Hematopoietic multipotent progenitor cell treated with erythropoietin and hydrocortisone succinate and interleukin-3 and kit ligand, for 4 days (in vitro differentiated cells): ENCODE measurements at places on chromosomes 4 and X.

DNA sequence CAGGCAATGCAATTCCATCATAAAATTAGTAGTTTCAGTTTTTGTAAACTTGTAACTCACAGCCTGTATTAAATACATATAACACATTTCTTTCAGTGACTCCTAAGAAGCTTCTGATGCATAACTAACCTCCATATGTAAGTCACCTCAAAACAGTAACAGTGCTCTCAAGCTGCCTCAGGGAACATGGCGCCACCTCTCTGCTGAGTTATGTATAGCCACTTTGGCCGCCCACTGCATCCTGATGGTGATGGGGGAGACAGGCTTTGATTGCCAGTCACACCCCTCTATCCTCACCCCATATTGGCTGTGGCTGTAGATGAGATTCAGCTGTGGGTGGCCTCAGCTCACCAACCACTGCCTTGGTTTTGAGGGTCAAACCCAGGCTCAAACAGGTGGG, 54.3 kb downstream of the LRBA start:
- peak; percentile 81 for DNase-seq

DNA sequence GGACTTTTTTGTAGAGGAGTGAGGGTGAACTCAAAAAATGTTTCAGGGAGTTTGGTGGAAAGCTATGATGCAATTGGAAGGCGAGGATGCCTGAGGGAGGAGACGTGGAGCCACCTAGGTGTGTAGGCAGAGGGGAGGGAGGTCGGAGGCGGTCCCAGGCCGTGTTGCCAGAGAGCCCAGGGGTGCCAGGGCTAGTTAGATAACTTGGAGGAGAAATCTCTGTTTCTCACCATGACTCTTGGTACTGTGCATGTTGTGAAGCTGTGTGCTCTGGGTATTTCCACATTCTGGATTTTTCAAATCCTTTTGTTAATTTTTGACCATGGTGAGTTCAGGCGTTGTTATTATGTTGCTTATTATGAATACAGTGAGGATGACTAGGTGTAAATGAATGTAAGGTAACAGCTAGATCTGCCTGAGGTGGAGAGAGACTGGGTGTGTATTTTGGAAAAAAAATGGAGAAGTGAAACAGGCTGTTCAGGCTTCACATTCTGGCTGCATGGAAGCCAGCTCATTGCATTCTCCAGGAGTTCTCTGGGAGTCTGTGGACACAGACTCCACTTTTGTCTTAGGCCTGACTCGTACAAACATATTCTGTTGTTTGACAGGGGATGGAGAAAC, 4.5 kb downstream of the RAB9A start:
- no peak for DNase-seq

GRCh38 chr4:147865926-147866325, 134.0 kb downstream of the ARHGAP10 start:
- no peak for DNase-seq

DNA sequence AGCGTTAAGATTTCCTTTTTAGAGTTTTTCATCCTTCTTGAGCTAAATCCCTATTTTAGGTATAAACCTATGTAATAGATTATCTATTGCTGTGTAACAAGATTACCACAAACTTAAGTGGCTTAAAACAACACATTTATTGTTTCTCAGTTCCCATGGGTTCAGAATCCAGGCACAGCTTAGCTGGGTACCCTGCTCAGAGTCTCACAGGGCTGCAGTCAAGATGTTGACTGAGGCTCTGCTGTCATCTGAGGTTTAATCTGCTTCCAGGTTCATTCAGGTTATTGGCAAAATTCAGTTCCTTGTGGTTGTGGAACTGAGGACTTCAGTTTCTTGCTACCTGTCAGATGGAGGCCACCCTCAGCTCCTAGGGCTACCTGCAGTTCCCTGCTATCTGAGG, 60.9 kb downstream of the GK start:
- no peak for DNase-seq

- DNase-seq: no peak
Observed at GRCh38 chrX:17409566-17410290, 34.7 kb downstream of the NHS start.

- DNase-seq: no peak
Observed at GRCh38 chr4:16626945-16627344, 271.5 kb downstream of the LDB2 start.

DNA sequence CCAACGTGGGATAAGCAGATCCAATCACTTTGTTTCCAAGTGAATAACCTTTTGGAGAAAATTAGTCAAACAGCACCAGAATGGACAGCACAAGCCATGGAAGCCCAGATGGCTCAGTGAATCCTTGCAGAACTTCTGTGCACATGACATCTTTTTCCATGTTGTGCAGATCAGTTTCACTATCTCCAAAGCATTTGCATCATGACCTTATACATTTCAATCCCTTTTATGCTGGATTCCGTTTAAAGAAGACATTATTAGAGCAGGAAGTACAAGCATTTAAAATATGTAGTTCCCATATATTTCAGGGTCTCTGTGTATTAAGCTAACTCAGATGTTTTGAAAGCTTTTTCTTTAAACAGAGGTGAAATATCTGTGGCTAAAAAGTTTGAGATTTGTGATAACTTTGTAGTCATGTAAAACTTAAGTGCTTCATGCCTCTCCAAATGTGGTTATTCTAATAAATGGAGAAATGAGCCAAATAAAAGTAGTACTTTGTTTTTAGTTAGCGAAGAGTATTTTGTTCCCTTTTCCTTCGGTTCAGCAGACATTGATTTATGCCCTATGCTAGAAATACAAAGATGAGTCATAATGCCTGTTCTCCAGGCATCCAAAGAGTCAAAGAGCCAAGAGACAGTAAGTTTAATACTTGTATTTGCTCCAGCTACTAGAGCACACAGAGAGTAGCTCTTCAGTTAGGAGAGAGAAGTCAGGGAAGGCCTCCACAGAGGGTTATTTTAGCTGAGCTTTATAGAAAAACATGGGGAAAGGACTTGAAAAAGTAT, 39.0 kb downstream of the PLAC8 start:
- peak; percentile 24 for DNase-seq

GRCh38 chrX:41314204-41314603, 19.8 kb upstream of the DDX3X start:
- no peak for DNase-seq

DNA sequence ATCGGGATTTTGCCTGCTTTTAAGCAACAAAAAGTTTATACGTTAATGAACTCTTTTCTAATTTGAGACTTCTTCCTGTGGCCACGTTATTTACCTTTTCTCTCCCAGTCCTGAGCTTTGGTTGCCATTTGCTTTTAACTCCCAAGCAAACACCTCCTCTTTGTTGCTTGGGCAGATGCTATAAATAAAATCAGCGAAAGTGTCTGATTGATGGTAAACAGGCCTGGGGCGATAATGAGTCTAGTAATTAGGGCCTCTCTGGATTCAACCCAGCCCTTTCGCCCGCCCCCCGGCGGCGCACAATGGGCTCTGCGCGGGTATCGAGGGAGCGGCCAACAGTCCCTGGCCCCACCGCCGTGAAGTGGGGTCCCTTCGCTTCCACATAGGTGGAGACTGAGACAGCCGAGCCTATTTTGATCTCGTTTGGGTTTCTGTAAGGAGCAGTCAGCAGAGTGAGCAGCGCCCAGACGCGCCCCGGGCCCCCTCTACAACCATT, 790 bp downstream of the CLGN start:
- peak; percentile 75 for DNase-seq

- no peak for DNase-seq
Observed at GRCh38 chrX:151088221-151088620, 88.2 kb upstream of the GPR50 start.

DNA sequence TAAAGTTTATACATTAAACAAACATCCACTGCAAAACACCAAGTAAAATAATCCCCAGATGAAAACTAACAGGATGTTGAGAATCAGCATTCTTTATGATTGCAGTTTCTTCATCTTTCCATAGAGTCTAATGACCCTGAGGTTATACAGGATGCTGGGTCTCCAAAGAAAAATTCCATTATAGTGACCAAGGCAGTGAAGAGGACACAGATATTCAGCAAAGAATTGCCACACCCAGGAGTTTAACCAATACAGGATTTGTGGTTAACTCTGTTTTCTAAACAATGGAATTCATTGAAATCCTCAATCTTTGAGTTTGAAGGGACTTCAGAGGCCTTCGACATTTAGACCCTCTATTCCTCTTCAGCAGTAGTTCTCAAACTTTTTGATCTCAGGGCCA, 76.2 kb upstream of the ESX1 start:
- DNase-seq: no peak

DNA sequence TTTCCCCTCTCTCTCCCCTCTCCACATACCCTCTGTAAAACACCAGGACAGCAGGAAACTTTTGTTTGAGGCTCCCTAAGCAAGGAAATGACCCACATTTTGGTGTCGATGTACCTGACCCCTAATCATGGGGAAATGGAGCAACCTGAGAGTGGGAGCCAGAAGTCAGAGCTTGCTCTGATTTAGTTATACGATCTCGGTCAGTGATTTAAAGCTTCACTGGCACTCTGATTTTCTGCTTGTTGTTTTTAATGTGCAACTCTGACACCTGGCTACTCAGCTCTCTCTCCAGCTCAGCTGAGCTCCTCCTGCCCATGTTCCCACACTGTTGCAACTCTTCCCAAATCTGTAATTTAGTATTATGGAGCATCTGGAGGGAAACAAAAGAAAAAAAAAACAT, 408.6 kb downstream of the ADAM29 start:
- DNase-seq: no peak

GRCh38 chr4:114597410-114598115, 1.0 kb upstream of the UGT8 start:
- DNase-seq: no peak

DNA sequence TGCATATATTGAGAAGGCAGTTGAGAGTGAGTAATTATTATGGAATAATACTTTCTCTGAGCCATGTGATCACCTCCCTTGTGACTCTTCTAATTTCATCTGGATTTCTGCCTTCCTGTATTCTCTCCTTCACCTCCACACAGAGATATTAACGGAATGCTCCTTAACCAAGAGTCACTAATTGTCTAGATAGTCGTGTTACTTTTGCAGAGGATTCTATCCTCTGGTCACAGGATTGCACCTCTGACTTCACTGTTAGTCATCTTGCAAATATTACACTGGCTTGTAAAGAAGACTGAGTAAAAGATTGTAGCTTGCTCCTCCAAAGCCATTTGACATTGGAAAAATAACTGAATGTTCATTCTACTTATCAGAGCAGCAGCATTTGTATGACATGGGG, 160.9 kb downstream of the SH2D1A start:
- DNase-seq: no peak

DNA sequence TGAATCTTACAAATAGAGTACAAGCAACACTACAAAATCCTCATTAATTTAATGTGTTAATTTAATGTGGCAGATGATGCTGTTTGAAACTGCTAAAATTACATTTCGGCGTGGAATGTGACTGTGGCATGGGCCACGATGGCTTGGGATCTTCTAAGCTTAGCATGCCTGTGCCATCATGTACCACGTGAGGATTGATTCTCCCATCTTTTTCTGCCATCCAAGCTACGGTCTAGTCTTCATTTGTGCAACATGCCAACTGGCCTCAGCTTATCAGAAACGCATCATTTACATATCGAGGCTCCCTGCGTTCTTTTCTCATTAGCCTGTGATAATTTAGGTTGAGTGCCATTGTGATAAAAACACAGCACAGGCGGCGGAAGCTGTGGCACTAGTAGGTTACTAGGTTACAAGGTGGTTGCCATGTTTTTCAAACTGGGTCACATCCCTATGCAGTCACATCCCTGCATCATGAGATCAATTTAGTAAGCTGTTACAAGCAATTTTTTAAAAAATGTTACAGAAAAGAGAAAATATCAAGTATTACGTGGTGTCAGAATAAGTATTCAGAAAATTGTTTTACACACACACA, 189.9 kb upstream of the RBPJ start:
- no peak for DNase-seq

DNA sequence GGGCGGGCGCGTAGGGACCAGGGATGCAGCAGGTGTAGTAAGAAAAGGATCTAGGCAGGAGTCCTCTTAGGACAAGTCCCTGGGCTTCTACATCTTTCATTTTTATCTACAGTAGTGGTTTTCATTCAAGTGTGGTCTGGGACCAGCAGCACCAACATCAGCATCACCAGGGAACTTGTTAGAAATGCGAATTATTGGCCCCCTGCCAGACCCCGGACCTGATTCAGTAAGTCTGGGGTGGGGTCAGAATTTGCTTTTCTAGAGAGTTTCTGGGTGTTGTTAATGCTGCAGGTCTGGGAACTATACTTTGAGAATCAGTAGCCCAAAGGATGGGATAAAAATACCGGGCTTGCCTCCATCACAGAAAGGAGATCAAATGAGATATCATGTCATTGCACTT, 1.3 kb upstream of the PCYT1B start:
- DNase-seq: peak; percentile 45

- peak; percentile 8 for DNase-seq
Observed at GRCh38 chr4:41024556-41025491, 189.5 kb downstream of the APBB2 start.

GRCh38 chr4:75696071-75696470, 22.9 kb upstream of the G3BP2 start:
- DNase-seq: no peak

- no peak for DNase-seq
Observed at GRCh38 chr4:177519481-177520260, 77.4 kb upstream of the AGA start.

- DNase-seq: peak; percentile 33
Observed at GRCh38 chr4:163665521-163666331, 171.2 kb downstream of the TMA16 start.

DNA sequence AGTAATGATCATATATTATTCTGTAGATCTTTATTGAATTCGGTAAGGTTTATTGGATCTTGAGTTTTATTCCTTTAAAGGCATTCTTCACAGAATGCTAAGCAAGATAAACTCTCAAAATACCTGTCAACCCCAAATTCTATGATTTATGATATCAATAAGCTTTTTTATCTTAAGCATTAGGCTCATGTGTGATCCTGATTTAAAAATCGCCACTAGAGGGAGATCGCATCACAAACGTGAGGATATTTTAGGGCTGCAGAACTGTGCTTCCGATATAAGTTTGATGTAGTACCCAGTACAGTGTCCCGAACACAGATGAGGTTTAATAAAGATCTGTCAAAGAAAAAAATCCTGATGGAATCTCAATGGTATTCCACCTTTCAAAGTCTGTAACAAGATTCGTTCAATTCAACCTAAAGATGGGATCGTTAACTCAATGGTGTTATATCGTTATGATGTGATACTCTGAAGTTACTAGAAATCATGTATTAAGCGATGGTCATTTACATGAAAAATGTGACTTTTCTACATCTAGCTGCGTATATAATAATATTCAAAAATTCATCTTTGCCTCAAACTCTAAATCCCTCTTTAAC, 169.0 kb downstream of the CORIN start:
- DNase-seq: peak; percentile 74

- no peak for DNase-seq
Observed at GRCh38 chr4:14896656-14897175, 105.6 kb upstream of the CPEB2 start.

DNA sequence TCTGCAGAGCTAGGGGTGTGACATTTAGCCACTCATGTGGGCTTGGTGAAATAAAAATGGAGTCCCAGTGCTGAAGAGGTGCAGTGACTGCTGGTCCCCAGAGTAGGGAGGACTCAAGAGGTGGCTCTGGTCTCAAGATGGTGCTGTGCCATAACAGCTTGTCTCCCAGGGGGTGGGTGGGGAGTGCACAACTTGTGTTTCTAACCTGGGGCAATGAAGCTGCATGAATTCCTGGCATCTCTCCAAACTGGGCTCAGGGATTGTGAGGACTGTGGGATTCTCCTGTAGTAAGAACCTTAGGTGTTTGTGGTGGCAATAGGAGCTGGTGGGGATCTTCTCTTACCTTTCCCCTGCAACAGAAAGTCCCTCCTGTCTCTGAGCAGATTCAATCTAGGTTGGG, 278.9 kb upstream of the SFRP2 start:
- DNase-seq: no peak
